Adipocyte (in vitro differentiated cells): ENCODE measurements at places on chromosomes 6 and 20.

DNA sequence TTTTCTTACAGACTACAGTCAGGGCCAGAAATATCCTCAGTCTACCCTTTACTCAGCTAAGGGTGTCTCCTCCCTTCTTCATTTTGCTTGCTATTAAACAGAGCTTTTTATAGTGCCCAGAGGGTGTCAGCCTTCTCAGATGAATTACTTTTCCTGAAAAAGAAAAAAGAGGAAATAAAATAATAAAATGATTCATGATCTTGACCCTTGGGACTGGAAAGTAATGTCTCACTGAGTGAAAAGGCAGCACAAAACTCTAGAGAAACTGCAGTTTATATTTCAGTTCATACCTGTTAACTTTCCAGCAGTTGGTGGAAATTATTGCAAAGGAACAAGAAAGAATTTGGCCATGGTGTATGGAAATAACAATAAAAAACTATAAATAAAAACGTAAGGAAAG lies 170.6 kb downstream of the IBTK start:
- peak; percentile 32 for DNase-seq

DNA sequence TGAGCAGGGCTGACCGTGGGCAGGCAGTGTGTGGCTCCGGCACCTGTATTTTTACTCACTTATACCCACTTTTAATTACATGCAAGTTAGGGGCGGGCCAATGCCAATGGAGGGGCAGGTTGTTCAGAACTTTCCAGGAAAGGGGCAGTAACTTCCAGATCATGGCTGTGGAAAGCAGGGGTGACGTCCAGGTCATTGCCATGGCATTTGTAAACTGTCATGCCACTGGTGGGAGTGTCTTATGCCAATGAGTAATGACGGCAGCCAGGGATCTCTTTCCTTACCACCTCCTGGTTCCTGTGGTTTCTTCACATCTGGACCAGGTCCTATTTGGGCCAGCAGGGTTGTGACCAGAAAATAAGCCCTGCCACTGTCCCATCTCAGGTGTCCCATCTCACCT lies 258.7 kb downstream of the THBS2 start:
- DNase-seq = no peak

GRCh38 chr6:144297511-144298100 lies 12.5 kb downstream of the UTRN start:
- no peak for DNase-seq

GRCh38 chr6:167779993-167780655 lies 46.6 kb upstream of the AFDN start:
- DNase-seq = no peak

DNA sequence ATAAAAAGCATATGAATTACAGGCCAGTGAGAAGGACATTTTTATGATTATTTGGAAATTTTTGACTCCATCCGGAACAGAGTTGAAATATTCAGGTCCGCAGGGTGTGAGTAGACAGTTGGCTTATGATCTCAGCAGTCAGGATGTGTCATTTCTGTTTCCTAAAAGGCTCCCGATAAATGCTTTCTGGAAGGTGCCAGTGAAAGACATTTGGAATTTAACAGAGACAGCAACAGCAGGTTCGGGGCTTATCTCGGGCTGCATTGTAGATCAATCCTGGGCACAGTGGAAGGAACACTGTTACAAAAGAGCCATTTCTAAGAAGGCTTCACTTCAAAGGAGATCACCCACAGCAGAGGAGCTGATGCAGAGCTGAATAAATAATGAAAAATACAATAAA lies 934.4 kb downstream of the KIF16B start:
- DNase-seq = no peak

GRCh38 chr6:144471986-144472385 lies 186.9 kb downstream of the UTRN start:
- DNase-seq = peak; percentile 12

GRCh38 chr20:58019850-58020625 lies 208.4 kb downstream of the ANKRD60 start:
- no peak for DNase-seq

DNA sequence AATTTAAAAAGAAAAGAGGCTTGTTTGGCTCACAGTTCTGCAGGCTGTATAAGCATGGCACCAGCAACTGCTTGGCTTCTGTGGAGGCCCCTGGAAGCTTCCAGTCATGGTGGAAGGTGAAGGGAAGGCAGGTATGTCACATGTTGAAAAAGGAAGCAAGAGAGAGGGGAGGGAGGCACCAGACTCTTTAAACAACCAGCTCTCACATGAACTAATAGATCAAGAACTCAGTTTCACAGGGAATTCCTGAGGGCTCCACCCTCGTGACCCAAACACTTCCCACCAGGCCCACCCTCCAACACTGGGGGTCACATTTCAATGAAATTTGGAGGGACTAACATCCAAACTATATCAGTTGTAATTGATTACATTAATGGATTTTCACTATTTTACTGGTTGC lies 127.9 kb upstream of the MLIP start:
- DNase-seq = no peak

DNA sequence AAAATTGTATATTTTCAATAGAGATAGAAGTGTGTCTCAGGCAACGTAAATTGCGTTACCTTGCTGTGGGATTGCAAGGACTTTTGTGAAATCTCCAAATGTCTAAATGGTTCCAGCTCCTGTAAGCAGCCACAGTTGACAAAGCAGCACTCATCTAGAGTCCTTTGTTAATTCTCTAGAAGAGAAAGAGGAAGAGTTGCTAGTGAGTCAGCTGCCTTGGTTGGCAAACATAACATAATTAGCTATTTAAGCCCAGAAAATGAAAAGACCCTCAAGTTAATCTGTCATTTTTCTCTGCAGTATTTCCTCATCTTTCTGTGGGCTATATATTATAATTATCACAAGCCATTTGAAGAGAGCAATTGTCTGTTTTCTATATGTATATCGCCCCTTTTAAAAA lies 66.4 kb upstream of the FABP7 start:
- no peak for DNase-seq

- no peak for DNase-seq
Observed at GRCh38 chr6:159854959-159855358, 35.8 kb upstream of the MAS1 start.

- no peak for DNase-seq
Observed at GRCh38 chr6:34575326-34575725, 19.2 kb upstream of the SPDEF start.

DNA sequence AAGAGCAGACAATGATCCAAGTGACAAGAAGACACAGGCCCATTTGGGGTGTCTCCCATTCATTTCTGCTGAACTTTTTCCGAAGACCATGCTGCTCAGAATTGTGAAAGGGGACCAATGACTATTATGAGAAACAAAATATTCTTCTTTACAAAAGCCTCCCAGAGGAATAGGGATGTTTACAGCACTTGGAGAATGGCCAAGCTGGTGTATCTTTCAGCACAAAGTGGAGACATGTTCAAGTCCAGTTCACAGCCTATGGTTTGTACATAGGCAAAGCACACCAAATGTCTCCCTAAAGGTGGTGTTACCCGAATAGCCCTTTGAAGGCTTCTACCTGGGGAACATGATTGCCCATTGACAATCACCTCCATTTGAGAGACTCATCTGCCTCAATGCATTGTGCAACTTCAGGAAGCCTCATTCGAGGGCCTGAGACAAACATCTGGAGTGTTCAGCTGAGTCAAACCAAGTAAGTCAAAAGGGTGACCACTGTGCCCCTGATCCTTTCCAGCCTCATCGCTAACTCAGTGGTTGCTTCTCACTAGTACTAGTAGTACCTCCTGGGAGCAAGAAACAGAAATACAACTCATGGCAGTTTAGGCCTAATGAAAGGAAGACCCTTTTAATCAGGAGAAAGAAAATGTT lies 451.0 kb upstream of the MARCKS start:
- no peak for DNase-seq

GRCh38 chr6:52992980-52993920 lies 1.8 kb downstream of the GSTA4 start:
- DNase-seq = peak; percentile 90

- no peak for DNase-seq
Observed at GRCh38 chr6:4268171-4268570, 132.8 kb upstream of the ECI2 start.

DNA sequence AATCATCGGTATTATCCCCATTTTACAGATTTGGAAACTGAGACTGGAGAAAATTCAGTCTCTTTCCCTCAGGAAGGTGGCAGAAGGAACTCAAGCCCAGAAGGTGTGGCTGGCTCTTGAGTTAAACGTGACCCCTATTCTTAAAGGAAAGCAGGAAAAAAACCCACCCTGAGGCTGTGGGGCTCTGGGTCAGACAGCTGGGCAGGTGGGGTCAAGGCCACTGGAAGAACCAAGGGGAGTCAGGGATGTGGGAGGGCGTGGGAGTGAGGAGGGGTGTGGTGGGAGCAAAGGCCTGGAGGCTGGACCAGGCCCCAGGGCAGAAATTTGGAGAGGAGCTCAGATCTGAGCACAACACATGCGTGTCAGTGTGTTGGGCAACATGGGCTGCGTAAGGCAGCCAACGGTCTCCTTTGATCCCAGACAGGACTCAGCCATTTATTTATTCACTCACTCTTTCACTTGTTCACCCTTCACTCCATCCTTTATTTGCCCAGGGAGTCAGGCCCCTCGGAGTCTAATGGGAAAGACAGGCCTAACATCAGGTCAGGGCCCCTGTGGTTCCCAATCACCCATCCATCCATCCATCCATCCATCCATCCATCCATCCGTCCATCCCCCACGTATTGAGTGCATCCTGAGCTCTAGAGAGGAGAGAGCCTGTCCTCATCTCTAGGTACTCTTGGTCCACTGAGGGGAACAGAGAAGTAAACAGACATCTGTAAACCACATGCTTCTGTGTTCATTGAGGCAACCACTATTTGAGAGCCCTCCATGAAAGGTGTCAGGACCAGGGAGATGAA lies 165.0 kb downstream of the VEGFA start:
- DNase-seq = no peak

DNA sequence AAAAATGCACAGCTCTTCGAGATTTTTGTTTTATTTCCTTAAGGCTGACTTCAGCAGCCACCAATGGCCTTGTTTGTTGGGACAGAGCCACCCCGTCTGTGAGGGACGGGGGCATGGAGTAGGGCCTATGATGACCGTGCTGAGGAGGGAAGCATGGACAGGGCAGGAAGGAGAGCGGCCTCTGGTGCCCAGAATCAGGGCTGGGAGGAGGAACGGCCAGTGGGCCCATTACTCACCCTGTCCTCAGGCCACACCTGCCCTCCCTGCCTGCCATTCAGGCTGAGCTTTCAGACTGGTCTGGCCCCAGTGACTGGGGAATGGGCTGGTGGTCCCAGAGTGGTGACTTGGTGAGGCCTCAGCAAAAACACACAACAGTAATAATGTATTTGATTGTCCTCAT lies 104.4 kb downstream of the SMOC2 start:
- no peak for DNase-seq

- DNase-seq = peak; percentile 65
Observed at GRCh38 chr20:51487565-51488268, 54.8 kb downstream of the NFATC2 start.
